ENCODE measurements at places on chromosomes 11 and 22.

GRCh38 chr11:66262696-66263095 lies 5.7 kb upstream of the RAB1B start:
- DNase-seq, result no peak

DNA sequence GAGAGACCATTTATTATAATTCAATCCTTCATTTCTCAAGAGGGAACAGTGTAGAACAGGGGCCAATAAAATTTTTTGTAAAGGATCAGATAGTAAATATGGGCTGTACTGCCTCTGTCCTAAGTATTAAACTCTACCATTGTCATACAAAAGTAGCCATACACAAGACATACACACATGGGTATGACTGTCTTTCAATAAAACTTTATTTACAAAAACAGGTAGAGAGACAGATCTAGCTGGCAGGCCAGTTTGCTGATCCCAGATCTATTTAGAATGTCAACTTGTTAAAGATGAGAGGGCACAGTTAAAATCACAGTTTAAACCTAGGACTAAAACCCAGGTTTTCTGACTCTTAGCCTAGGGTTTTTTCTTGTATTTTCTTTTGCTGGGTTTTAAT lies 16.7 kb downstream of the TRAF6 start:
- DNase-seq, result no peak

DNA sequence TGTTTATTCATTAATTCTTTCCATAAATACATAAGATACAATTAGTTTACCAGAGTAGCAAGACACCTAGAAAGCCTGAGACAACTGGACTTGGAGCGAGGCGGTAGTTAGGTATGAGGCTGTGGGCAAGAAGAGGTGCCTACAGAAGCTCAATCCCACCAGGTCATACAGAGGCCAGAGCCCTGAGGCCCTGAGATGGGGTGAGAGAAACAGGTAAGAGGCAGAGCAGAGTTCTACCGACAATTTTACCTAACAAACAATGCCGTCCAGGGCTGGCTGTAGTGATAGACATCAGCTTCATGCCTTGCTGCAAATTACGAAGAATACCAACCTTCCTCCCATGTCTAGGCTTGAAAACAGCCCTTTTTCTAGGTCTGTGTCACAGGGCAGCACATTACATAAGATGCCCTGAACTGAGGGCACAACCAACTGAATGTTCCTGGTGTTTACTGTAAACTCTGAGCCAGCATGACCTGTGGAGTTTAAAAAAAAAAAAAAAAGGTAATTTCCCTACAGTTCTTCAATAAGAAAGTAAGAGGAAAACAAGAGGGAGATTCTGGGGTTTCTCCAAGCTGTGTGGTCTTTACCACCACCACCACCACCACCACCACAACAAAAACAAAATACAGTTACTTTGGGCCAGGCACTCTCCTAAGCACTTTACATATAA lies 105.8 kb downstream of the GAB2 start:
- DNase-seq, result no peak

GRCh38 chr22:29758068-29758622 lies 8.7 kb downstream of the ZMAT5 start:
- DNase-seq, result no peak
